ENCODE measurements at places on chromosomes 4 and X. TPM values are rescaled to one million over a fixed set of nuclear protein-coding genes. Genes with fewer than 3 reads are reported as not detected.

DNA sequence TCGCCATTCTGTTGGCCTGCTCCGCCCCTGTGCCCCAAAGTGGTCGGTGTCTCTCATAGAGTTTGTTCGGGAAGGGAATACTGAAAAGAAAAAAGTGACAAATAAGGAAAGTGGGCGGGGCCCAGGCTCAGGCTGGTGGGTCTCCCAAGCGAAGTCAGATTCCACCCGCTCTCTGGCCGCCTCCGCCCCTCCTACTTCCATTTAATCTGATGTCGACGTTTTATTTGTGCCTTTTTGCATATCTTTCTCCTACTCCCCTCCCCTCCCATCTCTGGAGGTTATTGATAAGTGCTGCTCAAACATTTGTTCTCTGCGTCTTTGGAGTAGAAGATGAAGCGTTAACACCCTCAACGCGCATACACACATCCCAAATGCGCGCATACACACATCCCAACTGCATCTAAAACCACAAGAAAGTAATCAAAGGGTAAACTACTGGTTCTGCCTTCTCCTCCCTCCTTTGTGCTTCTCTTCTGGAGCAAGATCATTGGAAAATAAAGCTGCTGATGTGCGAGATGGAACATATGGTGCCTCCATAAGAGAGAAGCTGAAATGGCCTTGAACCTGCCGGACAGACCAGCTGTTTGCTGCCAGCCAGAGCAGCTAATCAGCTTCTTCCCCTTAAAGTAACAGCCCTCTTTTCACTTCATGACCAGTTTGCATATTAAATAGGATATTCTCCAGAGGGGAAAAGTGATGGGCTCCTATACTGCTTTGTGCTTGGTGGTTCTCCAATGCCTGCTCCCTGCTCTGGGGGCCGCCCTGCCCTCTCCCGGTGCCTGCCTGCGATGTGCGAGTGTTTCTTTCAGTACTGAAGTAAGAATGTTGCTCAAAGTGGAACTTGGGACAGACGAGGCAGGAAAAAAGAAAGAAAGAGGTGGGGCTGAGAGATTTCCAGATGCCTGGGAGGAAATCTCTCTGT, 3.1 kb downstream of the MAMLD1 start:
- DNase-seq = peak; percentile 53

DNA sequence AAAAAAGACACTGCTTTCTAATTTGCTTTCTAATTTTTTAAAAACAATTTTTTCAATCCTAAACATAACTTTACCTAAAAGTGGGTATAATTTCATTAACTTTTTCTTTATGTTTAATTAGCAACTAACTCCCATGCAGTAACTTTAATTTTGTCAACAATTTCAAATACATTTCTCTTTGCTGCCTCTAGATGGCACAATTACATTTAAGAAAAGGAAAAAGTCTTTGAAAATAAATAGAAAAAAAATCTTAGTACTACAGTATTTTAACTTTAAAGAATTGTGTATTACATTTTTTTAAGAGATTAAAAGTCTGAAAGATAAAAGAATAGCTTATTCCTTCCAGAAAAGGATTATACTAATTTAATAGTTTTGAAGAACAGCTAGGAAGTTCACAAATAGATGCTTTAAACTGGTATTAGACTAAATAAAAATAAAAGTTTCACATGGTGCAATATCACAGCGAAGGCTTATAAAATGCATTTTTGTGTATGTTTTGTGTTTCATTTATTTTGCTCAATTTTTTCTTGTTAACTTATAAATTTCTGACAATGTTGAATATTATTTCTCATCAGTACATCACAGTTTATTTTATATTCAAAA, 105.1 kb downstream of the ADGRA3 start:
- DNase-seq = peak; percentile 11

DNA sequence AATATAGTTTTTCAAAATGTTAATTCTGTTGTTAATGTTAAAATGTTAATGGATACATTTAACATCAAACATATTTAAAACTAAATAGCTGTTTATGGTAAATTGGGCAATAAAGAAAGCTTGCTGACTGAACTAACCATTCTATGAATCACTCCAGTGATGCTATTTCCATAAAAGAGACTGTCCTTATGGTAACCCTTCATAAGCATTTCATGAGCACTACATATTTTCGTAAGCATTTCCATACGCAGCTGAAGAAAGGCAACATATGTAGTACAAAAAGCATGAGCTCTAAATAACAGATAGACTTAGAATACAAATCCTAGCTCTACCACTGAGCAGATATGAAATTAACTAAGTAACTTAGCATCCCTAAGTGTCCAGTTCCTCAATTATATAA, 188.9 kb downstream of the COL25A1 start:
- DNase-seq = no peak

DNA sequence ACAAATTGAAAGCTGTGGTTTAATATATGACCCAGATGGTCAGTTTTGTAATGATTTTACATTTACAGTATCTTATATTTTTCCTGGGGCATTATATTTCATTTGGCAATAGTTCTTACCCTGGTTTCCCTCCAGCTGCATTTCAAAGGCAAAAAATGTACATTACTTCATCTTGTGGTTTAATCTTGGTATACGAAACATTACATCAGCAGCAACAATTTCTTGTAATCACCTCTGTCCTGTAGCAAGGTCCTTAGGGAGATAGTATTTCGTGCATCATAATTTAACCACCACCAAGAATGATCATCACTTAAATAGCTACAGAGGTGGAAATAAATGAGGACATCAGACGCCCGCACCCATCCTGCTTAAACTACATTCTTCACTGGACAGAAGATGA, 48.8 kb downstream of the HS6ST2 start:
- DNase-seq = no peak

EDA2R gene
- polyA plus RNA-seq = 0.63 TPM

PPARGC1A gene
- 3.8 TPM for polyA plus RNA-seq

VCX3B gene
- 0.60 TPM for polyA plus RNA-seq

DNA sequence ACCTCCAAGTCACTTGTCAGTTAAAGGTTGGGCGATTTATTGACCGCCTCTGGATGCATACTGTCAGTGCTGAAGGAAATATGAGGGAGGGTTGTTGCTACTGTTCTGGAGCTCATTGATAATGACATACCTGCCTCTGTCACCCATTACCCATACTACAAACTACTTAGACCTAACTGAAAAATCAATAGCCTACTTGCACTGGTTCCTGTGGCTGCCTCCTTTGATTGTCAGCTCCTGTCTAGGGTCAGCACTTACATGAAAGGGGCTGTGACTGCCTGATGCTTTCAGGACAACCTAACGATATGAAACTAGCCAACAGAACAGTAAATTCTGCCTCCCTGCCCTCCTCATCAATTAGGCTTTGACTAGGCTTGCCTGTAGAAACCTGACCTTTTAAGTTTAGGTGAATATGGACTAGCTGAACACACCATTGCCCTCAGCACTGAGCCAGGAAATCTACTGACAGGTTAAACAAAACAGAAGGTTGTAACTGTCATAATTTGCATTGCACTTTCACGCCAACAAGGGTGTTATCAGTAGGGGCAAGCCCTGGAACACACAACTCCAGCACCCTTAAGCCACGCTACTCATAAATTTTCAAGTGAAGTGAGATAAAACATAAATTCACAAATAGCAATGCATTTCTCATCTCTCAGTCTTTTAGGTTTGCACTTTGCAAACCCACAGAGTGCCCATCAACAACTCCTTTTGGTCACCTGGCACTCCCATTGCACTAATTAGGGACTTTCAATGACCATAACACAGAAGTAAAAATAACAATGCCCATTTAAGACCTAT, 9.0 kb upstream of the MAB21L2 start:
- DNase-seq = no peak

- DNase-seq = no peak
Observed at GRCh38 chrX:100411802-100412715, 2.0 kb upstream of the PCDH19 start.

PRSS12 gene
- 46.2 TPM for polyA plus RNA-seq

DNA sequence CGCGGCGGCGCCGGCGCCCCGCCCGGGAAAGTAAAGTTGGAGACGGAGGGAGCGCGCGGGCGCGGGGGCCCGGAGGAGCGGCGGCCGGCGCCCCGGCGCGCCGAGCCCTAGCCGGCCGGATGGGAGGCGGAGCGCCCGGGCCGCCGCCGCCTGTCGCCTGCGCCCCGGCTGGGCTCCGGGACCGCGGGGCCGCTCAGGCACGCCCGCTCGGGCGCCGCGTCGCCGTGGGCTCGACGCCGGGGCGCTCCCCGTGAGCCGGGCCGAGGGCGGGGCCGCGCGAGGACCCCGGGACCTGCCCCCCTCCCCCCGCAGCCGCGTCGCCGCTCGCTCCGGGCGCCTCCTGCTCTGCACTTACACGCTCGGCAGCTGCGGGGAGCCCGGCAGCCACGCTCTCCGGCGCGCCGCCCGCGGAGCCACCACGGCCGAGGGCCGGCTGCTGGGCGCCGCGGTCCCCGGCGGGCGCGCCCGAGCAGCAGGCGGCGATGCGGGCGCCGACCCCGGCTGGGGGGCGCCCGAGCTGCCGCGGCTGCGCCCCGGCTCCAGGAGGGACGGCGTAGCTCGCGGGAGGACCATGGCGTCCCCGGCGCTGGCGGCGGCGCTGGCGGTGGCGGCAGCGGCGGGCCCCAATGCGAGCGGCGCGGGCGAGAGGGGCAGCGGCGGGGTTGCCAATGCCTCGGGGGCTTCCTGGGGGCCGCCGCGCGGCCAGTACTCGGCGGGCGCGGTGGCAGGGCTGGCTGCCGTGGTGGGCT, at the start of gene ADRA2C:
TSS of gene ADRA2C (plus strand) at position 350 of the 749 bp plus-strand sequence. CDS start at position 572, 222 bp downstream.
- DNase-seq = peak; percentile 46

Data from left lung (tissue), 14 donors.